ENCODE measurements at places on chromosomes 13 and 19.

DNA sequence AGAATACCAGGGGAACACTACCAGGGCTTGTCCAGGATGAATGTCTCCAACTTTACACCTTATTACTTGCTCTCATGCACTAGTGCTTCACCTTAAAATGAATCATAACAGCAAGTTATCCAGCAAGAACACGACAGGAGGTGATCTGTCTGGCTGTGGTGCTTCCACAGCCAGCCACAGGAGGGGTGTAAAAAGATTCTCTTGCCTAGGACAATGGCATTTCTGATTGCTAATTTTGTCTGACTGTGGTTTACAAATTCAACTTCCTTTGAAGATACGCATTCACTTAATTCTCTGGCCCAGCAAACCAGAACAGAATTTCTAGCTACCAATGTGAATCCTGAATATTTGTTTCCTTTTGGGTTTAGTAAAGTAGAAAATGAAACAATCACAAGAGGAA is 23.1 kb upstream of the COG3 start:
- DNase-seq: no peak

GRCh38 chr13:102234618-102235017 is 167.2 kb downstream of the FGF14 start:
- DNase-seq: no peak

DNA sequence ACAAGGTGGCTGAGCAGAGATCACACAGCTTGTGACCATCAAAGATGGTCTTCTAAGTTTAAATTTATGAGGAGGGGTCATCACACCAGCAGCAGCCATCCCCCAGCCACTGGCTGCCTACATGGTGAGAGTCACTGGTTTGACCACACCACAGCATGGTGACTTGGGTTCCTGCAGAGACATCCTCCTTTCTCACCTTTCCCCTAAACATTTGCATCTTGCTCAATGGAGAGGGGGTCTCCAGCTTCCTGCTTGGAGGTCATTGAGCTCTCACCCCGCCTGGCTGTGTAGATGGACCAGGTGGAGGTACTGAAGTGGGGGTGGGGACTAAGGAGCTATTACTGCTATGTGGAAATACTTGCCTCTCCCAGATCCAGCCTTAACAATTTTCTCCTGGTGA is 247.6 kb upstream of the ARGLU1 start:
- no peak for DNase-seq

- no peak for DNase-seq
These were observed 6.6 kb upstream of the LGALS4 start for GRCh38 chr19:38819231-38819920.

DNA sequence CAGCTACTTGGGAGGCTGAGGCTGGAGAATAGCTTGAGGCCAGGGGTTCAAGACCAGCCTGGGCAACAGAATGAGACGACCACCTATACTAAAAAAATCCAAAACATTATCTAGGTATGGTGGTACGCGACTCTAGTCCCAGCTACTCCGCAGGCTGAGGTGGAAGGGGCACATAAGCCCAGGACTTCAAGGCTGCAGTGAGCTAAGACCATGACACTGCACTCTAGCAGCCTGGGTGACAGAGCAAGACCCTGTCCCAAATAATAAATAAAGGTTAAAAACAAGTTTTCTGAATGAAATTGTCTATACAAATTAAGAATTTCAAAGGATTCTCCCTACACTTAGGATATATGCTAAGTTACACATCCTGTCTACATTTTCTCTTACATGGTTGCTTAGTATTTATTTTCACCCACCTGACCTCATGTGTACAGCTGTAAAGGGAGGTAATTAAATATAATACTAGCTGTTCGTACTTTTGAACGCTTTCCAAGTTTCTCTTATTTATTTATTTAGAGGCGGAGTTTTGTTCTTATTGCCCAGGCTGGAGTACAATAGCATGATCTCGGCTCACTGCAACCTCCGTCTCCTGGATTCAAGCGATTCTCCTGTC is 1.6 kb downstream of the SLC25A30 start:
- no peak for DNase-seq

- DNase-seq: no peak
These were observed 7.1 kb upstream of the RBM42 start for GRCh38 chr19:35621708-35622107.

DNA sequence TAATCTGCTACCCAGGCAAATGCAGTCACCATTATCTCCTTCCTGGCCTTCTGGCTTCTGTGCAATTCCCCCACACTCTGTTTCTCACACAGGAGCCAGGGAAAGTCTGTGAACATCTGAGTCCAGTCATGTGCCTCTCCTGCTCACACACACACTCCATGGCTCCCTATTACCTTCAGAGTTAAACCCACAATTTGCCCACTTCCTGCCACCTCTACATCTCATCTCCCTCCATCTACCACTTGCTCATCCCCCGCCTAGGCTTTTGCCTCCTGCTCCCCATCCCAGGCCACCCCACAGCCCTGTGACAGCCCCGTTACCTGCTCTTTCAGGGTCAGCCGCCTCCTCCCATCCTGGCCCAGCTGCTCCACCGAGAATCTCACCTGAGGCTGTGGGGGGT is 13.5 kb downstream of the IL12RB1 start:
- DNase-seq: no peak

DNA sequence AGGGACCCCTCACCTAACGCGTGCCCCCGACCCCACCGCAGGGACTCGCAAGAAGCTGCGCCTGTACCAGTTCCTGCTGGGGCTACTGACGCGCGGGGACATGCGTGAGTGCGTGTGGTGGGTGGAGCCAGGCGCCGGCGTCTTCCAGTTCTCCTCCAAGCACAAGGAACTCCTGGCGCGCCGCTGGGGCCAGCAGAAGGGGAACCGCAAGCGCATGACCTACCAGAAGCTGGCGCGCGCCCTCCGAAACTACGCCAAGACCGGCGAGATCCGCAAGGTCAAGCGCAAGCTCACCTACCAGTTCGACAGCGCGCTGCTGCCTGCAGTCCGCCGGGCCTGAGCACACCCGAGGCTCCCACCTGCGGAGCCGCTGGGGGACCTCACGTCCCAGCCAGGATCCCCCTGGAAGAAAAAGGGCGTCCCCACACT is 4.7 kb upstream of the MYBPC2 start:
- peak; percentile 97 for DNase-seq

DNA sequence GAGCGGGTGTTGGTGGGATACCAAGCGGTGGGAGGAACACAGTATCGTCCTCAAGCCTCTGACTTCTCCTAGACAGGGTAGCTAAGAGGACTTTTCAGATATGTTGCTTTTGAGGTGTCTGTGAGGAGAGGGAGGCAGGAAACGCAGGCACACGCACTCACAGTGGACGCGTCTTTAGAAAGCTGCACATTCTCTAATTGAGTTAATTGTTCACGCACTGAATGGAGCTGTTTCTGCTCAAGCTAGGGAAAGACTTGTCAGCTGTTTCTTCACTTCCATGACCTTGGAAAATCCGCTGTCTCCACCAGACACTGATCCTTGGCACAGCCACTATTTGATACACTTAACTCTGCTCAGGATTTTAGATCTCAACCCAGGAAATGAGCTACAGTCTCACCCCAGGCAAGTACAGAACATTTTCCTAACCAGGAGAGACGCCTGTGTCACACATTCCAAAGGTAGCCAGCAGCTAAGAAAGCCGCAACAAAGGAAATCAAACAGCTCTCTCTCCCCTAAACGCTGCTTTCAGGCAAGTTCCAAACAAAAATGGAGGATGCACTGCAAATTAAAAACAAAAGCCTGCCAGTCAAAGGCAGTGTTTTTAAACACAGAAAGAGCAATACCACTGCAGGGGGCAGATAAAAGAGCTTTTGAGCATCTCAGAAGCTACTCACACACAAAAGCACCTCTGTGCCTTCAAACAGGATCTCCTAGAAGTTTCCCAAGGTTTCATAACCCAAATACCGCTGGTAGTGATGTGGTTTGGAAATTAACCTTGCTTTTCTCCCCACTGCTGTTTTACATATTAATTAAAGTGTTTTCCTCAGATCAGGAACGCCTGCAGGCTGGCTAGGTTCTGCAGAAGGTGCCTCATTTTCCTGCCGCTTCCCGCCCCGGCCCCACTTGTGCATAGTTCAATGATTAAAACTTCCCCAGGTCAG is 57.3 kb downstream of the IRS2 start:
- DNase-seq: no peak

DNA sequence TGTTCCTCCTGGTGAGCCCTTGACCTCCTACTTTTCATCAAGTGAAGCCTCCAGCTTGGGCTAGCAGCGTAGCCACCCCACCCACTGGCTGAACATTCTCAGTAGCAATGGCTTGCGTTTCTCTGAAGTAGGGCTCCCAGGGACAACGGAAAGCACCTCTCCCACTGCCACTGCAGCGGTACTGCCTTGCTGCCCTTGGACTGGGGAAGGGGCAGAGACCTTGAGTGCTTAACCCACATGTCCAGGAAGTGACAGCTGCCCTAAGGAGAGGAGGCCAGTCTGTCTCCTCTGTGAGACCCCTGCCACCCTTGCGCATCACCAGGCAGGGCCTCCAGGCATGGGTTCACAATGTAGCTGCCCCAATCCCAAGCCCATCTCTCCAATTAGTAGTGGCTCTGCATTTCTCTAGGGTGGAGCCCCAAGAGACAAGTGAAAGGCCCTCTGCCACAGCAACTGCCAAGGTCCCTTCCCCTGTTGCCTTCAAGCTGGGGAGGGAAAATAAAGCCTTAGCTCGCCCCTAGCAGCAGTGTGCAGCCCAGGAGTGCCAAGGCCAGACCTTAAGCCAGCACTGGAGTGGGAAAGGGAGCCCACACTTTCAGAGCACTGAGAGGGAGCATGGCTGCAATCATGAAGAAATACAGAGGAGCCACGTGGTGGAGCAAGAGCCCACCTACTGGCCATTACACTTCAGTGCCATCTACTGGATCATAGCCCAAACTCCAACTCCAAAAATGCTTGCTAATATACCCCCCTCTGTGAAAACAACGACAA is 175.9 kb upstream of the TRPC4 start:
- DNase-seq: no peak

DNA sequence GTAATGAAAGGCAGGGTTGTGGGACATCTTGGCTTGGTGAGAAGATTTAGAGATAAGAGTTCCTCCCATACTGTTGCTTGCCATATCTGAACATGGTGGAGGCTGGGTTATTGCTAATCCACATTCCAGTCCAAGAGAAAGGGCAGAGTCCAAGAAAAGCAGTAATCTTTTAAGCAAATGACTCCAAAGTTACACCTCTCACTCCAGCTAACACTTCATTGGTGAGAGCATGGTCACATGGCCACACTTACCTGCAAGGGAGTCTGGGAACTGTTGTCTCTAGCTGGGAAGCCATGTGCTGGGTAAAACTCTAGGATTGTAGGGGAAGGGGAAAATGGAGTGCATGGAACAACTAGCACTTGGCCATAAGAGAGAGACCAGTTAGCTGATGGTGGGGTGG is 5.6 kb downstream of the C19orf81 start:
- no peak for DNase-seq

DNA sequence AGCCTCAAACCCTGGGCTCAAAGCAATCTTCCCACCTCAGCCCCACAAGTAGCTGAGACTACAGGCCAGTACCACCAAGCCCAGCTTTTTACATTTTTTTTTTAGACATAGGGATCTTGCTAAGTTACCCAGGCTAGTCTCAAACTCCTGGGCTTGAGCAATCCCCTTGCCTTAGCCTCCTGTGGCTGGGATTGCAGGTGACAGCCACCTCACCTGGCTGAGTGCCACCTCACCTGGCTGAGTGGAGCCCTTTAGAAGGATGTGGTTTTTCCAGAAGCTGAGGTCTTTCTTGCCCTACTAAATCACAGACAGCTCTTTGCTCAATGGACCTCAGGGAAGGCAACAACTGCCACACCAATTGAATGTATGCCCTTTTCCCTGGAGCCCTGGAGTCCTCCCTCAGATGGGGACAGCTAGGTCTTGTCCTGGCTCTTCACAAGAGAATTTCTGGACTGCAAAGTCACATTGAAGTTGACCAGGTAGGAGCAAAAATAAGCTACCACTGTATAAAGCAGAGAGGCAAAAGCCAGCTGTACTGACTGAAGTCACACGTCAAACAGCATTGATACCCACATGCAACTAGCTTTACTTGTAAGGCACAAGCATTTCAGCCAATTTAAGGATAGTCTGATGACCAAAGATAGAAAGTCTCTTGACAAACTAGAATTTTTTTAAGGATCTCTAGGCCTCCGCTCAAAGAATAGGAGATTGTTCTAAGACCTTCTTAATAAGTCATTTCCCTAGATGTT is 14.0 kb downstream of the PDX1 start:
- no peak for DNase-seq

- no peak for DNase-seq
These were observed 14.2 kb upstream of the PROZ start for GRCh38 chr13:113144255-113144629.

DNA sequence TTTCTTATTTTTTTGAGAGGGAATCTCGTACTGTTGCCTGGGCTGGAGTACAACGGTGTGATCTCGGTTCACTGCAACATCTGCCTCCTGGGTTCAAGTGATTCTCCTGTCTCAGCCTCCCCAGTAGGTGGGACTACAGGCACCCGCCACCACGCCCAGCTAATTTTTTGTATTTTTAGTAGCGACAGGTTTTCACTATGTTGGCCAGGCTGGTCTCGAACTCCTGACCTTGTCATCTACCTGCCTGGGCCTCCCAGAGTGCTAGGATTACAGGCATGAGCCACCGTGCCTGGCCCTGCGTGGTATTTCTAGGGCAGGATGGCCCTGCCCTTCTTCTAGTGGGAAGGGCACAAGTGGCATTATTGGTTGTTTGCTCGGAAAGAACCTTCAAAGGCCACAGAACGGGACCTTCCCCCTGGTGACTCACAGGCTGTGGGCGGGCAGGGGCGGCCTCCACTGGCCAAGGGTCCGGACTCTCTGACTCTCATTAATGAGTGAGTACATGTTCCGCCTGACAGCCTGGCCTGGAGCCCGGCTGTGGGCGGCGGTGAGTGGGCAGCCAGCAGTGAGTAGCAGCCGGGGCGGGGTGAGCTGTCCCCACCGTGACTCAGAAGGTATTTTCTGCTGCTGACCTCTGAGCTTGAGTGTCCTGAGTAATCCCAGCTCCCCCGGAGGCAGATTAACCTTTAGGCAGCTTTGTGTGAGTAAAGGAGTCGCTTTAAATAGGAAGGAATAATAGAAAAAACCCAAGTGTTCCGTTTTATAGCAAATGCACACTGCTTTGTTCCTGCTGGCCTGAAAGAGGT is 5.1 kb downstream of the DOT1L start:
- peak; percentile 100 for DNase-seq

DNA sequence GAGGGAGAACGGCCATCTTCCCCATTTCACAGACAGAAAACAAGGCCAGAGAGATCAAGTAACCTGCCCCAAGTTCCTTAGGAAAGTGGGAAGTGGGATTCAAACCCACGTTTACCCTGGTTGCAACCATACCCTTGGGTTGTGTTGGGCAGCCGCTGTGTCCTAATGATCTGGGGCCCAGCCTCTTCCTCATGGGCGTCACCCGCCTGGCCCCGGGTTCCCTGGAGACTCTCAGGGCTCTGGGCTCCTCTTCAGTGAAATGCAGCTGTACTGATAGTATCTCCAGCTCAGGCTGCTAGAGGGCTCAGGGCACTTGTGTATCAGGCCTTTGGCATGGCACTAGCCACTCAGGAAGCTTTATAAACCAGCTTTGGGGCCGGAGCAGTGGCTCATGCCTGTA is 9.8 kb downstream of the TMED1 start:
- no peak for DNase-seq

- no peak for DNase-seq
These were observed 37.9 kb downstream of the N4BP2L1 start for GRCh38 chr13:32390048-32390447.

Data from gastrocnemius medialis (tissue), 4 donors.